ENCODE measurements at places on chromosomes 3 and 15. TPM values are rescaled to one million over a fixed set of nuclear protein-coding genes. Genes with fewer than 3 reads are reported as not detected.

The BSN gene
- total RNA-seq: 0.42 TPM

The EPHA3 gene
- total RNA-seq: 15.5 TPM

The CCDC12 gene
- total RNA-seq: 26.0 TPM

The SLC51A gene
- total RNA-seq: not detected

The RBP2 gene
- total RNA-seq: 1.1 TPM

DNA sequence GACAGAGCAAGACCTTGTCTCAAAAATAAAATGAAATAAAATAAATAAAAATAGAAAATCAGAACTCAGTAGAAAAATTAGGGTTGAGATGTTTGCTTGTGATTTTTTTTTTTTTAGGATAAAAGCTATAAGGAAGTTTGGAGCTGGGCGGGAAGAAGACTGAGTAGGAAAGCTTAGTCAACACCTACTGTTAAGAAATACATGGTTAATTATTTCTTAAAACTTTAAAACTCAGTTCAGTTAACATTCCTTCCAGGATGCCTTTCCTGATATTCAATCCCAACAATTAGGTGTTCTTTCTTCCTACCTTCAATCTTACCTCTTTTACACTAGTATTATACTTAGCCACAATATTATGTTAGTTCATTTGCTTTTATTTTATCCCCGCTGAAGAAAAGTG, 246.2 kb downstream of the LSAMP start:
- DNase-seq: no peak

GRCh38 chr15:86595741-86596140, 516.1 kb downstream of the AGBL1 start:
- DNase-seq: no peak

DNA sequence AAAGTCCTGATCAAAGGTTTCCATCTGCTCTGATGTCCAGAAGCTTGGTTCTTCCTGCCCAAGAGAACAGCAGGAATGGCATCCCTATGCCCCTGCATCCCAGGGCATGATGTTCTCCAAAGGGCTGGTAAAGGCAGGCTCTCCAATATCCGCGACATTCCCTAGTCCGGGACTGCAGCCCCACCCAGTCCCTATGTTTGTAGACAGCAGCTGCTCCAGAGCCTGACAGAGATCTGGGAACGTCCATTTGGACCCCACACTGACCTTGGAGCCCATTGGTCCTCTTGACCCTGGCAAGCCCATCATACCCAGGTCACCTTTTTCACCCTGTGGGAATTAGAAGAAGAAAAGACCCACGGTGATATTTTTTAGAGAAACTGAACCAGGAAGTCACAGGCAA, 46.3 kb downstream of the COLQ start:
- no peak for DNase-seq

GRCh38 chr3:127141921-127142730, 50.8 kb upstream of the PRR23E start:
- DNase-seq: no peak

DNA sequence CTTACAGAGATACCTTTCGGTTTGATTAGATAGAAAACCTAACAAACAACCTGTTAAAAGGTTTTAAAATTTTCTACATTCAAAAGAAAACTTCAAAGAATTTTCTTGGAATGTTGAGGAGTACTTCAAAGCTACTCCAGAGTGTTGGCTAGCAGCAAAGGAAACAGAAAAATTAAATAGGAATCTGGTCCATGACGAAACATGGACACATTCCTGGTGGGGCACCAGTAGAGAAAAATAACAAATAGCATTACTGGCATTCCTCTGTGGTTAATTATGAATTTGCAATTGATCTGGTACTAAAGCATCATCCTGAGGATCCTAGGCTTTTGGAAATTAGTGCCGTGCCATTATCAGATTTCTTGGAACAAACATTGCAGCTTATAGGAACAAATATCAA, 59.5 kb upstream of the DPPA4 start:
- no peak for DNase-seq

- DNase-seq: no peak
Observed at GRCh38 chr3:4429648-4430350, 37.3 kb downstream of the SUMF1 start.

GRCh38 chr3:53142986-53143385, 12.8 kb upstream of the RFT1 start:
- peak; percentile 72 for DNase-seq

- DNase-seq: no peak
Observed at GRCh38 chr3:28590860-28591259, 242.2 kb upstream of the AZI2 start.

DNA sequence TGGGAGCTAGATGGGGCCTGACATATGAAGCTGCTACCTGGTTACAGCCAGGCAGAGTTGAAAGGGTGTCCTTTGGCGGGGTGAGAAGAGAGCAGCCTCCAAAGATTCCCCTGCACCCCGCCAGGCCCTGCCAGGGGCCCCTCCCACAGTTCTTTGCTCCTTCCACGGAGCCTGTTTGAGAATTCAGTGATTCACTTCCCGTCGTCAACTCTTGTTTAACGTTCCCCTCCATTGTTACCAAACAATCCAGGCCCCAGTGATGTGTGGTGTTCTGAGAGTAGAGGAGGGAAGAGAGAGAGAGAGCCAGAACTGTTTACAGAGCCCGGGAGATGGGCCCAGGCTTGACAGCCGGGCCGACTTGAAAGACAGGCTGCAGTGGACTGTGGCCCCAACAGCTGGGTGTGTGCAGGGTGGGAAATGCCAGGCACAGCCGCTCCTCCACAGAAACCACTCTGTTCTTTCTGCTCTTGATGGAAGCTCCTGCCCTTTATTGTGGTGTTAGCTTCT, 81.5 kb downstream of the SMAD3 start:
- DNase-seq: peak; percentile 79

DNA sequence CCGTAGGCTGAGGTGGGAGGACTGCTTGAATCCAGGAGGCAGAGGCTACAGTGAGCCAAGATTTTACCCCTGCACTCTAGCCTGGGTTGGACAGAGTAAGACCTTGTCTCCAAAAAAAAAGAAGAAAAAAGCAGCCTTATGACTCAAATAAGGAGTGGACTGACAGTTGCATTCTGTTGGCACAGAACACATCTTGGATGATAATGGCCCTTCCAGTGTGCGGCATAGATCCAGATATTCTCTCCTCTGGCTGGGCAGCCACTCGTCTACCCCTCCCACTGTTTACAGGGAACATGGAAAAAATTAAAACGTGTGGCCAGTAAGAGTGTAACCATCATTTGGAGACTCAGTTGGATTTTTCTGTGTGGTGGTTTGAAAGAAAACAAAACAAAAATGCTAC, 118.6 kb upstream of the RNF7 start:
- no peak for DNase-seq

DNA sequence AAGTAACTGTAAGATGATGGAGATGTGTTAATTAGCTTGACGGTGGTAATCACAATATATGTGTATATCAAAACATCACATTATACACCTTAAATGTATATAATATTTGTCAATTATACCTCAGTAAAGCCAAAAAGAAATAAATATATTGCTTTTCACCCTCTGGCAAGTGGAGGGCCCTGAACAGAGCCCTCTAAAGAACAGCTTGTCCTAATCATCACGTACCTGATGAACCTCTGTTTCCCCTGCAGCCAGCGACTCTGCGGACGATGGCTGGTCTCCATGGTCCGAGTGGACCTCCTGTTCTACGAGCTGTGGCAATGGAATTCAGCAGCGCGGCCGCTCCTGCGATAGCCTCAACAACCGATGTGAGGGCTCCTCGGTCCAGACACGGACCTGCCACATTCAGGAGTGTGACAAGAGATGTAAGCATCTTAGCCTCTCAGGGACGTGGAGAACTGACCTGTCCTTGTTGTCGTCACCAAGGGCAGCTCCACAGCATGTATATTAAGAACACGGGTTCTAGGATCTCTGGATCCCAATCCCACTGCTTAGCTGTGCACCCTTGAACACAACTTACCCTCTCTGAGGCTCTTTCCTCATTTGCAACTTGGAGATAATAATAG, 6.3 kb downstream of the THBS1 start:
- no peak for DNase-seq
